ENCODE measurements at places on chromosomes 7 and 10.

GRCh38 chr7:114554781-114555537, 140.3 kb downstream of the FOXP2 start:
- DNase-seq, result no peak

- DNase-seq, result no peak
Measured at GRCh38 chr7:134645935-134646334, 718 bp upstream of the BPGM start.

DNA sequence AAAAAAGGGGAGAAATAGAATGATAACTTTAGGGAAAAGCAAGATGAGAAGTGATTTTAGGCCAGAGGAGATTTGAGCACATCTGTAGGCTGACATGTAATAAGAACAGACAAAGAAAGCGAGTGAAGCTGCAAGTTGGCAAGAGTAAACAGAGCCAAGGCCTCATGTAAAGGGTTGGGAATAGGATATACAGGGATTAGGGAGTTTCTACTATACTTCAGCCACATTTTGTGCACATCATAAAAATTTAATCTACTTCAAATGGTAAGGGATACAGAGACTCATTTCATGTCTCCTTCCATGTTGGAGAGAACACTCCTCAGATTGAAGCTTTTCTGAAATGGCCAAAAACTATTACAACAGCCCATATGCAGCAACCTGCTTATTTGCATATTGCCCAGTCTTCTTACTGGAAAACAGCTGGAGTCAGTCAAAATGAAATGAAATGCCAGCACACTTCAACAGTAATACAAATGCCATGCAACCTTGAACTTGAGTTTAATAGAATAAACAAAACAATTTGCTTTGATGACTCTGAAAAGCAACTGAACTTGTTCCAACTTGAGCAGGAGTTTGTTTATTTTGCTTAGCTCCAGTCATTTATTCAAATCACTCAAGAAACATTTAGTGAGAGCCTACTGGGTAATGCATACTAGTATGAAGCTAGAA, 49.9 kb downstream of the NRCAM start:
- no peak for DNase-seq

- DNase-seq, result peak; percentile 77
Measured at GRCh38 chr10:3754727-3755439, 30.1 kb downstream of the KLF6 start.

GRCh38 chr10:42428534-42428933, 209.8 kb downstream of the ZNF33B start:
- peak; percentile 14 for DNase-seq

DNA sequence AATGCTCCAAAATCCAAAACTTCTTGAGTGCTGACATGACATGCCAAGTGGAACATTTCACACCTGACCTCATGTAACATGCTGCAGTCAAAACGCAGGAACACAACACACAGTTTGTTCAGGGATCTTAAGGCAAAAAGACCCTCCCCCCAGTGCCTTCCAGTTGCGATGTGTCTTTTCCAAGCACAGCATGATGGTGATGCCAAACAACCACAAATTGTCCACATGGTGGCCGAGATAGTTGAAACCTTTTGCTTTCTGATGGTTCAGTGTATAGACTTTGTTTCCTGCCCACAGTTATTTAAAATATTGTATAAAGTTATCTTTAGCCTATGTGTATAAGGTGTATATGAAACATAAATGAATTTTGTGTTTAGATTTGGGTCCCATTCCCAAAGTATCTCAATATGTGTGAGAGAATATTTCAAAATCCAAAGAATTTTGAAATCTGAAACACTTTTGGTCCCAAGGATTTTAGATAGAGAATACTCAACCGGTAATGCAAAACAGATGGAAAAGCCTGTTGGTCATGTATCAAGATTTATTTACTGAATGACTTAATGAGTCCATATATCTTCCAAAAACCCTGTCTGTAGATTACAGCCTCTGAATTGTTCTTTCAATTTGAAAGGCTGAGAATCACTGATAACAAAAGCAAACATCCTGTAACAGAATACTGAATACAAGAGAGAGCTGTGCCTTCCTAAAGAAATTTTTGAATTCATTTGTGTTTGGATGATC, 93.4 kb upstream of the OIT3 start:
- DNase-seq, result peak; percentile 41

GRCh38 chr10:73909540-73910115, 1.3 kb upstream of the PLAU start:
- DNase-seq, result no peak

- DNase-seq, result no peak
Measured at GRCh38 chr10:71893920-71894319, 42.9 kb upstream of the PSAP start.

- DNase-seq, result peak; percentile 62
Measured at GRCh38 chr7:112986256-112987031, 100.2 kb downstream of the GPR85 start.

- DNase-seq, result peak; percentile 58
Measured at GRCh38 chr7:104848138-104848990, 165.6 kb upstream of the KMT2E start.

GRCh38 chr7:22256541-22257096, 100.3 kb downstream of the RAPGEF5 start:
- no peak for DNase-seq

GRCh38 chr7:155108144-155108901, 38.2 kb downstream of the HTR5A start:
- no peak for DNase-seq

GRCh38 chr7:132446666-132447278, 129.5 kb downstream of the PLXNA4 start:
- DNase-seq, result no peak

DNA sequence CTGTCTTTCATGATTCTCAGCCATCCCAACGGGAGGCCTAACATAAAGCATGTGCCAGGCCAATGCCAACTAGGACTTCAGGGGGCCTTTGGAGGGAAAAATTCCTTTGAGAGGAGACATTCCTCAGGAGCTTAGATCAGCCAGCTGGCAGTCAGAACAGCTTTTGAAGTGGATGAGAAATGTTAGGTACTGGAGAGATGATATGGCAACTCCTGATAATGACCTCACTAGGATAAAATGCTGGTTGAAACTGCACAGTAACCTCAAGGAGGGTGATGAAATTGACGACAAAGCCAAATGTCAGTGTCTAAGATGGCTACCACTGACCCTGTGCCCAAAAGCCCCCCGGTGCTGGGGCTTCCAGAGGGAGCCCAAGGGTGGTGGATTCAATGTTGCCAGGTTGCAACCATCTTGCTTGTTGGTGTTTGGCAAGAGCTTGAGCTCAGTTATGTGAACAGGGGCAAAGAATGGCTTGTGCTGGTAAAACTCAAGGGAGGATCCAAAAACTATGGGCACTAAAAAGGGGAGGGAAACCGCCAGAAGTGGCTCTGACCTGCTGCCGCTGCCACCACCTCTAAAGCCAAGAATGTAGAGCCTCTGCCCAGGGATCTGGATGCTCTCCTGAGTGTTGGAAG, 121.2 kb downstream of the UBE2H start:
- peak; percentile 79 for DNase-seq

DNA sequence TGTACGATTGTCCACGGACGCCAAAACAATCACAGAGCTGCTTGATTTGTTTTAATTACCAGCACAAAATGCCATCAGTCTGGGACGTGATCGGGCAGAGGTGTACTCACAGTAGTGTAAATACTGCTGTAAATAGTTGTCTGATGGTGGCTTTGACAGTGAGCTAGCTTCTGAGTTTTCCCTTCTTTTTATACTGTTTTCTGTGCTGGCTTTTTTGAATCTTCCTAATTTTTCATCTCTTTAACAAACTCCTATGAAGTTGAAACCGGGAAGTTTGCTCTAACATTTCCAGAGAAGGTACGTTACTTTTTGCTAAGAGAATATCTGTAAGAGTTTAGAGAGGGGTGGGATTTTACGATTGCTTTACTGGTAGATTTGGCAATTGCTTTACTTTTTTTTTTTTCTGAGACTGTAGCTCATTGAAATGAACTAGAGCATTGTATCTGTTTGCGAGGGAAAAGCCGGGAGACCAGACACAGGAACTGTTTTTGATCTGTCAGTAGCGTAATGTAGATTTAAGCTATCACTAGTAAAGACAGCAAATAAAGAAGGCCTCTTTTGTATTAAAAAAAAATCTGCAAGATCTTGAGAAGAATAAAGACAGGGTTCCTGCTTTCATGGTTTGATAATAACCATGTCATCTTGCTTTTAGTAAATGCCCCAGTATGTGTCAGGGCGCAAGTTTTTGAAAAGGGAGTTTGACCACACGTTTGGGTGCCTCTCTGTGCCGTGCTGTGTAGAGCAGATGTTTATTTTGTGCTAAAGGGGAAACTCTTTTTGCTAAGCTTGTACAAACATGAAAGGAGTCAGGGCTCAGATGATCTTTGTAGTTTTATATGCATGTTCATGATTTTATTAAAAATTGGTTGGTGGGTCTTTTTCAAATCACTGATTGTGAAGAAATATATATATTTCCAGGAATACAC, 712 bp downstream of the FOXP2 start:
- DNase-seq, result no peak

DNA sequence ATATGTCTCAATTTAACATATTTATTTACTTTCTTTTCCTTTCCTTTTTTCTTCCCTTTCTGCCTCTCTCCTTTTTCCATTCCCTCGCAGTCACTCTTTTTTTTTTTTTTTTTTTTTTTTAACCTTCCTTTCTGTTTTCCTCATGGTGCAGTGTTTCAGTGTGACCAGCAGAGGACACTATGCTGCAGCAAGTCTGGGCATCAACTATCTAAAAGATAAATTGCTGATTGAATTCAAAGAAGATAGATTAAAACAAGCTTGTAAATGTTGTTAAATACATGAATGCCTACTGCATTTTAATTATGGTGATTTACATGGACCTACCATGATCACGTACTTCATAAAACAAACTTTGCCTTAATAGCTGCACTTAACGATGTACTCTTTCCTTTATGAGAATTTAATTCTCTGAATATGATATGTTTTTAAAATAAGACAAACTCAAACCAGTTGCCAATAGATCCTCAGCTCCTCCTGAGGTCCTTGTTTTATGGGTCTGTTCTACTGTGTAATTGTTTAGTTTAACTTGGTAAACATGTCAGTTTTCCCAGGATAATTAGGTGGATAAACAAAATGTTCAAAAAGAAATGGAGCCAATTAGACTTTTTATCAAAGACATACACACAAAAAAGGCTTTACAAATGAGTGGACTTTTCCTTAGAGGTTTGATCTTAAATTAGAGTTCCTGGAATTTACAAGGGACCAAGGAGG, 101.0 kb upstream of the AGR3 start:
- DNase-seq, result peak; percentile 34

GRCh38 chr7:88254721-88255424, 35.0 kb upstream of the SRI start:
- peak; percentile 3 for DNase-seq

- DNase-seq, result no peak
Measured at GRCh38 chr7:1947586-1948217, 277.6 kb downstream of the ELFN1 start.

GRCh38 chr7:155336812-155337602, 39.3 kb downstream of the INSIG1 start:
- DNase-seq, result no peak

- no peak for DNase-seq
Measured at GRCh38 chr10:133388973-133389818, 4.8 kb upstream of the MTG1 start.

DNA sequence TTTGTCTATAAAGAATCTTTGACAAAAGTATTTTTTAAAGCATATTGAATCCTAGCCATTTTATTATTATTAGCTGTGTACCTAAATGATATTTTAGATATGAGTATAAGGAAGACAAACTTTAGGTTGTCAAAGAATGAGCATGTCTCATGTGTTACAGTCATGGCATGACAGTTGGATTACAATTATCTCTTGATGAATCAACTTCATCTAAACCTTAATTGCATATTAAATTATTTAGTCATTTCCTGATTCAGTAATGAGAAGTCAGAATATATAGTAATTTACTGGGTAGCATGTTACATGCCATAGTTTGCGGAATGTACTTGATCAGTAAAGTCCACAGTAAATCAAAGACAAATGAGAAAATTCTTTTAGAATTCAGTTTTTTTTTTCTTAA, 59.2 kb downstream of the MAPK8 start:
- no peak for DNase-seq

GRCh38 chr10:109587366-109587765, 335.9 kb downstream of the XPNPEP1 start:
- DNase-seq, result no peak

DNA sequence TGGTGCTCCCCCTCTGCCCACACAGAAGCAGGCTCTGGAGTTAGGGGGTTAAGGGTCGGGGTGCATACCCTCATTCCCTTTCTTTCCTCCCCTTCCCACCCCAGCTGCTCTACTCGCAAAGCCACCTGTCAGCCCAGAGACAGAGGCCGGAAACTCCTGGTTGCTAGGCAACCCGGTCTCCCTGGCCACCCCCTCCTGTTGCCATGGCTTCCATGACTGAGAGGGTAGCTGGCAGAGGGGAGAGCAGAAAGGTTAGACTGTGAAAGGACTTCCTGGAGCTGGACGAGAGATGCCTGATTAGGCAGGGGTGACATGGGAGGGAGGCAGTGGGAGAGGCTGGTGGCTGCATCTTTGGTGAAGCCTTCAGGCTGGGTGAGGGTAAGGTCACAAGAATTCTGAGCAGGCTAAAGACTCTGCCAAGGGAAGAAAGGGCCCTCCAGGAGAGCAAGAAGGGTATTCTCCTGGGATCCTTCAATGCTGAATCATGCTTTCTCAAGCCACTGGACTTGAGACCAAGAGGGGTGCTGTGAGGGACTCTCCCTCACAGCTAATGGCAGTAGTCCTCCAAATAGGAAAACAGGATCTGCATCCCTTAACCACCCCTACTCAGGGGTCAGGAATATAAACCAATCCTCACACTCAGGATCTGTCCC, 5.4 kb downstream of the PSD start:
- no peak for DNase-seq

- no peak for DNase-seq
Measured at GRCh38 chr7:32489788-32490126, 423 bp downstream of the LSM5 start.
